ENCODE measurements at places on chromosomes 4 and X.
A peak's percentile ranks its signal among the peaks of the same experiment; 100 is the strongest.

DNA sequence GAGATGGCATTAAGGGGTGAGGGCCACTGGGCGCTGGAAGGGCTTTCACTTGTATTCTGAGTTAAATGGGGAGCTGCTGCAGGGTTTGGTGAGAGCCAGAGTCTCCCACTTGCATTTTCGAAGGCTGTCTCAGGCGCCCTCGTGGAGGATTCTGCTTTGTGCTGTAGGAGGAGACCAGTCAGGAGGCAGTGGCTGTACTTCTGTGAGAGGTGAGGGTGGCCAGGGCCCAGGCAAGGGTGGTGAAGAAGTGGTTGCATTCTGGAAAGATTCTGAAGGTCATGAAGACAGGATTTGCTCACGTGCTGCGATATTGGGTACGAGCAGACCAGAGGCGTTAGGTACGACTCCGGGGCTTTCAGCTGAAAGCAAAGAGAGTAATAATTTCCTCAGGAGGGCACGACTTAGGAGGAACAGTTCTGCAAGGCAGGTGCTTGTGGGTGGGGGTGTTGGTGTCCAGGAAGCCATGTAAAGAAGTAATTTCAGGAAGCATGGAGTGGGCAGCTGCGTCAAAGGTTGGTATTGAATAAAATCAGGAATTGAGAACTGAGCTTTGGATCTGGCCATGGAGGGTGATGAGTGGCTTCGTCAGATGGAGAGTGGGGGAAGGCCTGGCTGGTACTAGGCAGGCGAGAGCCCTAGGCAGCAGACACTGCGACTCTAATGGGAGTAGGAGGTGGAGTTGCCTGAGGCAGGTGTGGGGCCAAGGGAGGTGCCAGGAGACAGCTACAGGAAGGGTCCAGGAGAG is 18.2 kb downstream of the PIGG start:
- no peak for DNase-seq

GRCh38 chr4:23889391-23889790 is 456 bp downstream of the PPARGC1A start:
- no peak for DNase-seq

- no peak for DNase-seq
These were observed 12.8 kb downstream of the PJA1 start for GRCh38 chrX:69152417-69152841.

DNA sequence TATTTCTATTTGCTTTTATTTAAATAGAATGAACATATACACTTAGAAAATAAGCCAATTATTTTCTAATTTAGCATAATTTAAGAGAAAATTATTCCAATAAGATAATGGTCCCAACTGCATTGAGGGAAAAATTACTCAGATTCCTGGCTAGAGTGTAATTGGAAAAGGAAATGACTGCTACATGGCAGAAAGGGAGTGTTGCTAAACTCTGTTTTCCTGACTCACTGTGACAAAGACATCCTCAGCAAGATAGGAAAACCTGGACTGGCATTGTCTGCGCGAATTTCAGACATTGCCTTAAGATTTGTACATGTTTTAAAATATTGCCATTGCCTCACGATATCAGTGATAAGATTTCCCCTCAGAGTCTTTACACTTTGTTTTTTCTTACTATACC is 8.2 kb downstream of the TNIP3 start:
- DNase-seq: no peak

DNA sequence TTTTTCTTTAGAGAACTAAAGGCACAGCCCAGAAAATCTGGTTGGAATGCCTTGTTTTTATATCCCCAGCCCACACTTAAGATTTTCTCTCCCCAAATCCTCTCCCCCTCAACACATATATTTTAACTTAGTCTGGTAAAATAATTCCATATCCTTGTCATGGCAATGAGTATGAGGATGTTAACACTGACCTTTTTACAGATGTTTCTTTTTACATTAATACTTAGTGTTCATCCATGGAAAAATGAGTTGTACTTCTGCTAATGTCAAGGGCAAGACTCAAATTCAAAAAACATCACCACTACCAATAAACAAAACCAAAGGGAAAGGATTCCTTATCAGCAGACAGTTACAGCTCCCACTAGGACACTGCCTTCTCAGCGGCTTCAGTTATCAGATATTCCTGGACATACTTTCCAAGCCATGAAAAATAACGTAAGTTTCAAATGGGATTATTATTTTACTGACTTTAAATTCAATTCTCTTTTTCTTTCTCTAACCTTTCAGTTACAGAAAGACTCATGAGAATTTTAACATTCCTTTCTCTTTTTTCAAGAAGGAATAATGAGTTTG is 83.3 kb downstream of the RASL11B start:
- DNase-seq: no peak

DNA sequence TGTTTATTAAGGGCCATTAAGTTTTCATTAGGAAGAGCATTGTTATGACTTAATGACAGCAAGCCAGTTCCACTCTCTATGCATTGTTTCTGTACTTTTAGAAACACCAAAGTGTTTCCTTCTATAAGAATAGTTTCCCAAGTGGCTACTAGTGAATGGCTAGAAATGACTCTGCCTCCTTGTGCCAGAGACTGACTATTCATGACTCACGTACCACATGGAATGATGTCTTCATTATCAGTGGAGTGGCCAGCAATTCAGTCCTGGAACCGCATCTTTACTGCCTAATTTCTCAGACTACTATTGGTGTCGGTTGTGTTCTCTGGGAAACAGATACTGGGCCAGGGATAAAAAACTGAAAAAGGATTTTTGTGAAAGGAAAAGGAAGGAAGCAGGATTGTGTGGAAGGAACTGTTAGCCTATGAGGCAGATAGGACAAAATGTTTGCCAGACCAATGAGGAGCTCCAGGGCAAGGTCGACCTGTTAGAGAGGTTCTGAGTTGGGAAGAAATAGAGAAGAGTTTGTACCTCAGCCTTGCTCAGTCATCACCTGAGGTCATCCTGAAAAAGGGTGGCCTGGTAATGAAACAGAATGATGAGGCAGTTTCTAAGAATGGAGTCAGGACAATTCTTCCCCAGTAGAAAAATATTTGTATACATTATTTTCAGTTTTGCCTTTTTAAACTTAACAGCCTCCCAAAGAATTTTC is 218.6 kb downstream of the SPCS3 start:
- no peak for DNase-seq

GRCh38 chrX:153793291-153793690 is 884 bp downstream of the IDH3G start:
- no peak for DNase-seq

- no peak for DNase-seq
These were observed 194.7 kb downstream of the PTTG2 start for GRCh38 chr4:38154681-38155588.

GRCh38 chrX:109281483-109282275 is 200.2 kb downstream of the GUCY2F start:
- DNase-seq: no peak

GRCh38 chr4:78596111-78596742 is 44.7 kb downstream of the ANXA3 start:
- no peak for DNase-seq

DNA sequence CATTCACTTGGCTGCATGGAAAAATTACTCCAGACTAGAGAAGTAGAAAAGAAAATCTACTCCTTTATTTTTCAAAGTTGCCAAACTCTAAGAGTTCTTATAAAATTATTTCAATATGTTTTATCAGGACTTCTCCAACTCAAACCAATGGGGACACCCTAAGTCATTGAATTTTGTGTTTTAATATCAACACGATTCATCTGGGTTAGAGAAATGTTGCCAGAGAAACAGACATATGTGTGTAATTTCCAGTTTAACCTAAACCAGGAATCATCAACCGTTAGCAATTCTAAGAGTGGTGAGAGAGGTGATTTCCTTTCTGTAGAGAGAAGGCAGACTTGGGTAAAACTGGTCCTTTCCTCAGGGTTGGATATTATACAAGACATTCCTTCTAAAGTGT is 291.8 kb downstream of the LDB2 start:
- DNase-seq: no peak

GRCh38 chrX:104659005-104659744 is 93.2 kb downstream of the IL1RAPL2 start:
- peak; percentile 2 for DNase-seq

DNA sequence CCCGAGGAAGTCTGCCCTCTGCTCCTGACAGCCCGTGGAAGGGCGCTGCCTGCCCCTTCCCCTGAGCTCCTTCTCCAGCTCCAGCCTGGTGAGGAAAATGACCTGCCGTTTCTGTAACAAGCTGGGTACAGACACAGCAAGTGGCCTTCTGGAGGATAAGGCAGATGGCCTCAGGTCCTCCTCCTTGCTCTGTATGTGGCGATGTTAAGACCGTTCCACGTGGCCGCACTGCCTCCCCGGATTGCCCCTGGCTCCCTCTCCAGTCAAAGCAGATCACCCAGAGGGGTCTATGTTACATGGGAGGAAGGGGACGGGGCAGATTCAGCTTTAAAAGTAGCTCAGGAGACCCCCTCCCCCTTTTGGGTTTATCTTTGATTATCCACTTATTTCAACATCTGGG is 80.3 kb upstream of the GATB start:
- DNase-seq: no peak

- DNase-seq: no peak
These were observed 37.1 kb downstream of the GK start for GRCh38 chrX:30690330-30690729.

GRCh38 chr4:148757171-148757570 is 315.0 kb upstream of the NR3C2 start:
- no peak for DNase-seq

GRCh38 chrX:19057856-19058255 is 64.4 kb downstream of the ADGRG2 start:
- no peak for DNase-seq

GRCh38 chr4:48022192-48022799 is 5.7 kb downstream of the NIPAL1 start:
- DNase-seq: no peak

GRCh38 chr4:93495346-93495745 is 333.2 kb upstream of the ATOH1 start:
- no peak for DNase-seq

DNA sequence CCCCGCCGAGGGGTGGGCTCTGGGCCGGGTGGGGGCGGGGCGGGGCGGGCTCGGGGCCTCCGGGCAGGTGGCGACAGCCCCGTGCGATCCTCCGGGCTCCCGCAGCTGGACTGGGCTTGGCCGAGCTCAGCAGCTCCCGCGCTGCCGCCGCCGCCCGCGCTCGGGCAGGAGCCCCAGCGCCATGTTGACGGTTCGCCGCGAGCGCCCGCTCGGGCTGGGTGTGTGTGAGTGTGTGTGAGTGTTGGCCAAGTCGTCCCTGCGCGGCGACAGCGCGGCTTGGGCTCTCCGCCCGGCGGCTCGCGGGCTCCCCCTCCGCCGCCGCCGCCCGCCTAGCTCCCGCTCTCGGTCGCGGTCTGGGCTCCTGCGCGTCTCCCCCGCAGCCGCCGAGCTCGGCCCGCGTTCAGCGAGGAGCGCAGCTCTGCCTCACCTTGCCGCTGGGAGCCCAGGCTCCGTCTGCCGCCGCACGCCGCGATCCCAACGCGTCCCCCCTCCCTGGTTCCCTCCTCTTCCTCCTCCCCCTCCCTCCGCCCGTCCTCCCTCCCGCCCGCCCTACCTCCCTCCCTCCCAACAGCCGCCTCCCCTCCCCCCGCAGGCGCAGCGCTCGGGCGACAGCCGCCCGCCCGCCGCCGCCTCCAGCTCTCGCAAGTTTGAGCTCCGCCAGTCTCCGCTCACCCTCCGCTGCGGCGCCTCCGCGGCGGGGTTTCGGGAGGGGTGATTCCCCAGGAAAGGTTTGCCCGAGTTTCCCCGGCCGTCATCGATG is at the start of gene BCOR:
Gene BCOR (minus strand): TSS at position 455 of the 760 bp plus-strand sequence. CDS start 20,029 bp downstream, outside the sequence.
- no peak for DNase-seq

GRCh38 chrX:79290596-79290995 is 76.5 kb downstream of the ITM2A start:
- no peak for DNase-seq

DNA sequence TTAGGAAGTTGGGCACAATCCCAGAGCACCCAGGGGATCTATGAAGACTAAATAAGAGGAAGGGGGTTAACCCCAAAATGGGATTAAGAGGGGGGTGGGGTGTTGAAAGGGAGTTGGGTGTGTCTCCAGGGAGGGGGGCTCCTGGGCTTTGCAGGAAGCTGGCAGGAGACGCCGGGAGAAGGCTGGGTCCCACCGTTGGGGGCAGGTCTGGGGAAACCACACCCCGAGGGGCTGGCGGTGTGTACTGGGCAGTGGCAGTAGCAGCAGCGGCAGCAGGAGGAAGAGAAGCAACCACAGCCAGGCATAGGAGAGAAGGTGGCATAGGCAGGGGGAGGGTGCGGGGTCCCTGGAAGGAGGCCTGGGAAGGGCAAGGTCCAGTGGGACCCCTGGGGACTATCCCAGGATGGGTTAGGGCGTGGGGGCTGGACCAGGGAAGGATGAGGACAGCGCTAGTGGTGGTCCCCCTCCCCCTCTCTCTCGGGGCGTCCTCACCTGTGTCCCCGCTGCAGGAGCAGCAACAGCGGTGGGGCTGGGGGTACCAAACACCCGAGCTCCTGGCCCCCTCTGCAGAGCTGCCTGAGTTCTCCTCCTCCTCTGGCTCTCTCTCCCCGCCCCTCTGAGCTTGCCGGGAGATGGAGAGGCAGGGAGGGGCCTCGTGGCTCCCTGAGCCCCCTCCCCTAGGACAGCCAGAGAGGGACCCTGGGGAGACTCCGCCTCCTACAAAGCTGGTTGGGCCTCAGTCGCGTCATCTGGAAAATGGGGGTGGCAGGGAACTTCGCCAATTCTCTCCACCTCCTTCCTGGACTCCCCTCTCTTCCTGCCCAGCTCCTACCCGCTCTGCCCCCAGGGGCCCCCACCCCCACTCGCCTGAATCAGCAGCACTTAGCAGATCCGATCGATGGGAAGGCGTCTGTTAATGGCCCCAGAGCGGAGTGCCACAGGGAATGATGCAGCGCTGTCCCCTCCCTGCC is at the start of gene KCND1:
Gene KCND1 (minus strand): TSS at position 596 of the 971 bp plus-strand sequence. CDS start 1,573 bp downstream, outside the sequence.
- DNase-seq: no peak

DNA sequence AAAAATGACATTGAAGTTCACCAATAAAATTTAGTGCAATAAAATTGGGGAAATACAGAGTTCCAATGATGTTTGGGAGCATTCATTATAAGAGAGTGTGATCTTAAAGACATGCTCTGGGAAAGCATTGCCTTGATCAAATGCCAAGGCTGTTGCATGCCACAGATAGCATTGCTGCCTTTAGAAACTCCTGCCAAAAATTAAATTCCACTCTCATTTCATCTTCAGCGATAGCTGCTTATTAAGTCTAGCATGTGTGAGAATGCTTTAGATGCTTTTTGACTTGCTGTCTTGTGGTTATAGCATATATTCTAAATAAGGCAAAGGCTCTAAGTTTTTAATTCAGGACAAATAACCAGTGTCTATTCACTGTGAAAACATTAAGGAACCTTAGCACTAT is 49.3 kb downstream of the NPNT start:
- no peak for DNase-seq

DNA sequence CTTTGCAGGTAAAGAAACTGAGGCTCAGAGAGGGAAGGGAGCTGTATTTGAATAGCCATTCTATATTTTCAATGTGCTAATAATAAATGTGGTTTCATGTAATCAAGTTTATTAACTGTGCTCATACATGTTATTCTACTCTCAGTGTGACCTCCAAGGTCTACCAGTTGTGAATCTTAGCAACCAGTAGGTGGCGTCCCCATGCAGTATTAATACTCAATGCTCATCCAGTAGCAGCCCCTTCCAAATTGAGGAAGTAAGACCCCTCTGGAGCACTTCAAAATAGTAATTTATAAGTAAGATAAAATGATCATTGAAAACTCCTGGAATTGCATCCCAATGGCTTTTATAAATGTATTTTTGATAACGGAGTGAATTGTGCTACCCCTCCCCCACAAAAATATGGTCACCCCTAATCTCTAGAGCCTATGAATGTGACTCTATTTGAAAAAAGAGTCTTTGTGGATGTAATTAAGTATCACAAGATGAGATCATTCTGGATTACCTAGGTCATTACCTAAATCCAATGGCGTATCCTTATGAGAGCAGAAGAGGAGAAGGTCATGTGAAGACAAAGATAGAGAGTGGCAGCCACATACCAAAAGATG is 20.4 kb upstream of the SEPSECS start:
- DNase-seq: no peak

All from thoracic aorta (tissue), 2 donors.